ENCODE measurements at places on chromosomes 7 and 10.

DNA sequence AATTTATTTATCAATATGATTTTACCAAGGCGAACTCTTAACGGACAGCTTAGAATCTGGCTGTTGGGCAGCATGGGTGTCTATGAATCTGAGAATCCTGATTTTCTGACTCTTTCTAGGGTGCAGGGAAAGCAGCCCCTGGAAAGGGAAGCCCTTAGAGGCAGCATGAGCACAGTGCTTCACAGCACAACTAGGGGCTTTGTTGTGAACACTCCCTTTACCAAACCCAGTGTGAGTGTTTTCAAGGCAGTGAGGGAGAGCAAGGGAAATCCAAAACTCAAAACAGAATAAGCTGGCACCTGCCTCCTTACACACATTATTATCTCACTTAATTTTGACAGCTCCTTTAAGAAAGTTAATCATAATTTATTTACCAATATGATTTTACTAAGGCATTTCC, 116.3 kb upstream of the CSTF2T start:
- DNase-seq, result no peak

GRCh38 chr7:113122744-113123143, 4.4 kb upstream of the SMIM30 start:
- DNase-seq, result no peak

DNA sequence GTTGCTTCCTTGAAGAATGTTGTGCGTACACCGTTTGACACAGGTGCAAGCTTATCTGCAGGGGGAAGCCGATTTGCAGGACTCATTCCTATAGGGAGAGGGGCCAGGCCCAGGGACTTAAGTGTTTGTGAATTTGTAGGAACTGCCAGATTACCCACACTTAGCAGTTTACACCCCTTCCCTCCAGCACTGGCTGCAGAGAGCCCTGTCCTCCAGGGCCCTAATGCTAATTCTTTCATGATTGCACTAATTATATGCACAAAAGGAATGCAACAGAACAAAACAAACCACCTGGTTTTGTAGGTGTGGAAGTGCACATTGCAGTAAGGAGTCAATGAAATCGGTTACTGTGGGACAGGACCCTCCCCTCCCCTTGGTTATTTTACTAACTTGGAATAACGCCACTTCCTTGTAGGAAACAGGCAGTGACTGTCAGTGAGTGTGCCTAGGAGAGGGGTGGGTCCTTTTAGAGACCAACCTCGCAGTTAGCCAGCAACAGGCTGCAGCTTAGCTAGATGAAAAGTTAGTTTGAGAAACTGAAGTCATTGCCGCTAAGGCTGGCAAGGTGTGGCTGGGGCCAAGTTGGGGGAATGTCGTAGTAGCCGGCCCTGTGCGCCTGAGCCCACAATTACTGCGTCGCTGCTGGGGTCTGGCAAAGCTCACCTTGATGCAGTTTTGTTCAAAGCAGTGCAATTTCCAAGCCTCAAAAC, 60.6 kb downstream of the CUX1 start:
- no peak for DNase-seq

- peak; percentile 75 for DNase-seq
These were observed 134.3 kb upstream of the TNRC18 start for GRCh38 chr7:5557920-5558401.

- DNase-seq, result no peak
These were observed 217.1 kb upstream of the ZMIZ1 start for GRCh38 chr10:78851647-78852046.

DNA sequence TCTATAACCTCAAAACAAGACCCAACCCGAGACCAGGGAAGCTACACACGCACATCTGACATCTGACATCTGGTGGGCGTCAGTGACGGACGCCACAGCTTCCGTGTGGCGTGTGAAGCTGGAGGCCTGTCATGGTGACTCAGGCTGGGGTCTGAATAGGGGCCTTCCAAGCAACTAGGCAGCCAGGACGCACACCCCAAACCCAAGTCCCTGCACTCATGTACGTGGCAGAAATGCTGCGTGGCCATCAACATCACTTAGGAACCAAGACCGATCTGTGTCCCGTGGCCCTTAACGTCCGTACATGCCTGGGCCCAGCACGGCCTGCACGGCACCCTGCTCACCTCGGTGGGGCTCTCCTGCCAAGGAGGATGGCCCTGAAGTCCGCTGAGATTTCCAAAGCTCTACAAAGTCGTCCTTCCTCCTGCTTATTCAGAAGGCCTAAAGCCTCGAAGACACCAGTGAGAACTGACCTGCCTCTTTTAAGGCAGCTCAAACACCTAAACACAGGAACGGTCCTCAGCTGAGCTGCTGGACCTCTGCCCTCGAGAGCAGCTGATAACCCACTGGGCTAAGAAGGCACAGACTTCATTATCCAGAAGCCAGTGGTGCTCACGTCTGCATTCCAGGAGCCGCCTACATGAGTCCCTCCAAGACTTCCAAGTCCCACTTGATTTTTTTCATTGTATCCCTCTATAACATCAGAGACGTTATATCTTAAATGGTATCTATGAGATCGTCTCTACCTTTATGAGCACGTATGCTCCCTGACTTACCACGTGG, 82.5 kb downstream of the DIP2C start:
- DNase-seq, result no peak

GRCh38 chr7:81887098-81888090, 117.5 kb upstream of the HGF start:
- no peak for DNase-seq

DNA sequence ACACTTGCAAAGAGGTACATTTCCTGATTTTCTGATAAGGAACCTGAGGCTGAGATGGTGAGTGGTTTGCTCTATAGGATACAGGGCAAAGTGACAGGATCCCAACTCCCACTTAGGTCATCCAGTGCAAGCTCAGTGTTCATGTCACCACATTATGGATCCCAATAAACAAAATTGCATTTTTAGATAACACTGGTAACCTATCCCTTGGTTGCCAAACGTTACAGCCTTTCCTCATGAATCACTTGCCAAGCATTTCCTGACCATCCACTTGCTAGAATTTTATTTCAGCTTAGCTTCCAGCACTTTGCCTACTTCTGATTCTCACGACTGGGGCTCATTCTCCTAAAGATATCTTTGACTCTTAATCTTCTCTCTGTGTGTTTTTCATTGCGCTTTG, 131.4 kb upstream of the ODAD2 start:
- no peak for DNase-seq

DNA sequence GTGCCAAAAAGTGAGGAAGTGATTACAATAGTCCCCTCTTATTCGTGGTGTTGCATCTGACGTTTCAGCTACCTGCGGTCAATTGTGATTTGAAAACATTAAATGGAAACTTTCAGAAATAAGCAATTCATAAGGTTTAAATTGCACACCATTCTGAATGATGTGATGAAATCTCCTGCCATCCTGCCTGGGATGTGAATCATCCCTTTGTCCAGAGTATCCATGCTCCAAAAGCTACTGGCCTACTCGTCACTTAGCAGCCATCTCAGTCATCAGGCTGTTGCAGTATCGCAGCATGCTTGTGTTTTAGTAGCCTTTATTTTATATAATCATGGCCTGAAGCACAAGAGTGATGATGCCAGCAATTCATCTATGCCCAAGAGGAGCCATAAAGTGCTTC, 97.7 kb upstream of the CDCA7L start:
- DNase-seq, result no peak

DNA sequence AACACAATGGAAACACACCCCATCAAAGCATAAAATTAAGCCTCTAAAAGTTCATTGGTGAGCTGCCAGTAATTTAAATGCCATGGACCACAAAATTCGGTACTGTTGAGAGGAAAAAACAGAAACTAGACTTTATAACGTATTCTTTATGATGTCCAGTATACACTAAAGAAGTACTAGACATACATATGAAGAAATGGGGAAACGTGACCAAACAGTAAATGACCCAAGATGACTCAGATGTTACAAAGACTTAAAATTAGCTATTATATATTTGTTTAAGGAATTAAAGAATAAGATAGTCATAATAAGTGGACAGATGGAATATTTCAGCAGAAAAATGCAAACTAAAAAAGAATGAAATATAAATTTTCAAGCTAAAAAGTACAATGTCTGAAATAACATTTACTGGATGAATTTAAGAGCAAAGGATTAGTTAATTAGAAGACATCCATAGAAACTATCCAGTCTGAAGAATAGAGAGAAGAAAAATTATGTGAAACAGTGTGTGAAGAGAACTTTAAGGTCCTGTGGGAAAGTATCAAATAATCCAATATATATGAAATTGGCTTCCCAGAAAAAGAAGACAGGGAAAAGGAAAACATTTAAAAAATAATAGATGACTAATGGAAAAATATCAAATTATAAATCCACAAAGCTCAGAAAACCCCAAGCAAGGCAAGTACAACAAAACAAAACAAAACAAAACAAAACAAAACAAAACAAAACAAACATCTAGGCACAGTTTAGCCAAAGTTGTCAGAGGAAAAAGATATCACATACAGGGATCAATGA, 69.4 kb downstream of the SAMD9 start:
- peak; percentile 36 for DNase-seq

- DNase-seq, result no peak
These were observed 72.1 kb upstream of the FGL2 start for GRCh38 chr7:77271766-77272165.

DNA sequence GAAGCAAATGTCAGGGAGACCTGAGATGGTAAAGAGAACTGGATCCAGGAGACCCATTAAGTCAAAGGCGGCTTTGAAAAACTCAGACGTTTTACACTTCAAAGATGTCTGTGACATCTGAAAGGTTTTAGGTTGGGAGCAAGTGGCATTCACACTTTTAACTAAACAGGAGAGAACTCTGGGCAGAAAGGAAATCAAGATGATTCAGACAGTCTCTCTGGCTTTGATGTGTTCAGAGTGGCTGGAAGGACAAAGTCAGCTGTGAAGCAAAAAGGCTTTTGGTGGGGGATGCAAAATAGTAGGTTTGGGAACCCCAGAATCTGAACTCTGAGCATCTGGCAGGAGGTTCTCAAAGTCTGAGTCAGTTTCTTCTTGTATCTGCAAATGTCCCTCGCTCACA, 66.6 kb downstream of the PRKCQ start:
- no peak for DNase-seq

GRCh38 chr10:6781133-6781770, 201.2 kb upstream of the PRKCQ start:
- no peak for DNase-seq

GRCh38 chr7:11833431-11833830, 1.4 kb upstream of the THSD7A start:
- DNase-seq, result no peak

DNA sequence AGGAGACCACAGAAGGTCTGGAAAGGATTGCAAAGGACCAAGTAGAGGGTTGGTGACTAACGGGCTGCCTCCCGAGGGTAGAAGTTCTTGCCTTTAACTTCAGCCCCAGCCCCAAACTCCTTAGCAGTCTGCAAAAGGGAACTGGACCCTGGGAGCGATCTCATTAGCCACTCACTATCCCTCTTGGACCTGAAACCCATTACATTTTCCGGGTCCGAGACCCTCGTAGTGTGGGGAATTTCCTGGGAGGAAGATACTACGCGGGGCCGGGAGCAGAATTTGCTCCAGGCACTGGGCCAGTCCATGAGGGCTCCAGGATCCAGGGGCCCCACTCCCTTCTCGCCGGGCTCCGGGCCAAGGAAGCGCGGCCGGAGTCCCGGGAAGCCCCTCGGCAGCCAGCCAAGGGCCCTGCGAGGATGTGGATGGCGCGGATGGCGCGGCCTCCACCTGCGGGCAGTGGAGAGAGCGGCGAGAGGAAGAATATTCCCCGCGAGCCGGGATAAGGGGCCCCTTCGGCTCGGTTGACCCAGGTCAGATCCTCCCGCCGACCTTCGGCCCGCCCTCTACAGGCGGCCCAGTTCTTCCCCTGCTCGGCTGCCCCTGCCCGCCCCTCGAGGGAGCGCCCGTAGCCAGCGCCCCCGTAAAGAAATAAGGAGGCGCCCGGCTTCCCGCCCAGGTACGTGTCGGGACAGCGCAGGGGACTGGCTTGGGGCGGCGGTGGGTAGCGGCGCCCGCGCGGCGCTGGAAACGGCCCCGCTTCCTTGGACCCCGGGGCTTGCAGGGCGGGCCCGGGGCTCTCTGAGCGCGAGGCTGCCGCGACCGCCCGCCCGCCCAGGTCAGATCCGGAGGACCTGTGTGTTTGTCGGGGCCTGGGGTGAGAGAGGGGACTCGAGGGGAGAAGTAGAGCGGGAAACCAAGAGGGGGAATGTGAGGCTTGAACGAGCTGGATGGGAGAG, at the start of gene MYO3A:
TSS of gene MYO3A (plus strand) at position 577 of the 956 bp plus-strand sequence. CDS start 17,882 bp downstream, outside the sequence.
- DNase-seq, result no peak

- no peak for DNase-seq
These were observed 47.8 kb downstream of the CXCL12 start for GRCh38 chr10:44337081-44337480.

DNA sequence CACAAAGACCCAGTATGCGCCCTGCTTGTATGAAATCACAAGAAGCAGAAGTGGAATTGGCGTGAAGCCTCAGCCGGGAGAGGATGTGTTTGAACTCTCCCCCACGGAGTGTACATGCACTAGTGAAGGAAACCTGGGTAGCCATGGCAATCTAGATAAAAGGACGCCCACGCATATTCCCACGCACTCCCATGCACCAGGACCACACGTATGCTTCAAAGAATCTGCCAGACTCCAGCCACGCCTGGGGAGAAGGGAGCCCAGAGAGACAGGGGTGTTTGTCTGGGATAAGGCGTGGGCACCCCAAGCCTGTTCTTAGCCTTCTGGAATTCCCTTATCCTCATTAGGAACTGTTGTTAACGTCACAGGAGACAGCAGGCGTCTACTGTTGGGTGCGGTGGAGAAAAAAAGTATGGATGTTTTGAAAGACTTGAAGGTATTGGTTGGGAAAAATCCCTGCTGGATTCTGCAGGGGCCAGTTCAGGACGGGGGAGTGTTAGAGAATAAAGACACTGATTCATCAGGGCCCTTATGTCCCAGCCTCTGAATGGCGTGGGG, 28.9 kb upstream of the ECHDC3 start:
- DNase-seq, result no peak

DNA sequence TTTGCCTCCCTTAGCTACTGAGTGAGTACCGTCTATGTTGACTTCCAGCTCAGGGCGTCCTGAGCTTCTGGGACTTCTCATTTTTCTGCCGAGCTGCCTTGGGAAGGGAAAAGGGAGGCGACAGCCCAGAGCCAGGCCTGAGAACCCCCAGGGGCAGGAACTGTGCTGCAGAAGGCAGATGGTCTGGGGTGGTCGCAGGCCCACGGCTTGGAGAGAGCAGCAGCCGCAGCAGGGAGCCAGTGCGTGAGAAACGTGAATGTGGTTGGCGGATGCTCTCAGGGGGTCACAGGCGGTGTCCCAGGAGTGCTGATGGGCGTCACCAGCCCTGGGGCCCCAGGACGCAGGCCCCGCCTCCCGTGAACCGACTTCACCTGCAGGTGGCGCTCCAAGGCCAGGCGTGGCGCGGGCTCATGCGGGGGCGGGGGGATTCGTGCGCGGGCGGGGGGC, 9.2 kb upstream of the PWWP2B start:
- peak; percentile 95 for DNase-seq

DNA sequence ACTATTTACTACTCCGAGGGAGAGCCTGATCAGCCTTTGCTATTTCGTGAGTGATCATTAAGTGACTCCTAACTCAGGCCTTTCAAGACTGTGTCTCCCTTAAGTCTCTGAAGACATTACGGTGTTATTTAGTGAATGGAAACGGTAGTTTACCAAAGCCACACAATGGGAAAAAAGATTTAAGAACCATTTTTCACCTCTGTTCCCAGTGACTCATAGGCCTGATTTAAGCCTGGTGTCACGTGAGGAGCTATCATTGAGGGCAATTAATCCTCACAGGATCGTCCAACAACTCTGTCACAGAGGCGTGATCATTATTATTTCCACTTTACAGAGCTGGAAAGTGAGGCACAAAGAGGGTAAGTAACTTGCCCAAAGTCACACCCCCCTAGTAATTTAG, 20.3 kb downstream of the C10orf90 start:
- no peak for DNase-seq

Measured in hepatic stellate cell (primary cell).